ENCODE measurements at places on chromosomes 3 and 15.

DNA sequence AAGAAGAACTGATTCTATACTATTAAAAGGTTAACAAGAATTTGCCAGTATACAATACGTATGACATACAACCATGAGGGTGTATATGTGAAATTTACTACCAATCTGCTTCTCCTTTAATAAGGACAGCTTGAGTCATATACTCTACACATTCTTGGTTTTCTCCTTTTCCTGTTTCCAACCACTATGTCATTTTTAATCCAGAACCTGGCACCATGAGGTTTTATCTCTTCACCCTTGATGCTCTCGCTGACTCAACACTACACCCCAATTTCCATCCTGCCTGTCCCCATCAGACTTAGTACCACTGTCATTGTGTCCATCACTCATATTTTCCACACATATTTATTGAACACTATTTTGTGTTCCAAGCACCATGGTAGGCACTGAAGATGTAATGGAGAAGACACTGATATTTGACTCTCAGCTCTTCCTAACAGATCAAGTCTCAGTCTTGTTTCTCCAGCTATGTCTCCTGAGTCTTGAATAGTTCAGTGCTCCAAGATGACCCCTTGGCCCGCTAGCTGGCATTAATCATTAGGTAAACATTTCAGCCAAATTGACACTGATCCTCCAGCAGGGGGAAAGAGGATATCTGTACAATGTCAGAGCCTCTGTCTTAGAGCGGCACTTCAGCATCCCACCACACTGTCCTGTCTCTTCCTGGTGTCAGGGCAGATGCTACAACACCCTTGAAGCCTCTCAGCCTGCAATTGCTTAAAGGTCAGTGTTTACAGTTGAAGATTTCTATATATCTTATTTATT lies 11.2 kb upstream of the COL8A1 start:
- peak; percentile 76 for DNase-seq

- DNase-seq = no peak
These were observed 106.7 kb upstream of the THRB start for GRCh38 chr3:24601066-24601939.

DNA sequence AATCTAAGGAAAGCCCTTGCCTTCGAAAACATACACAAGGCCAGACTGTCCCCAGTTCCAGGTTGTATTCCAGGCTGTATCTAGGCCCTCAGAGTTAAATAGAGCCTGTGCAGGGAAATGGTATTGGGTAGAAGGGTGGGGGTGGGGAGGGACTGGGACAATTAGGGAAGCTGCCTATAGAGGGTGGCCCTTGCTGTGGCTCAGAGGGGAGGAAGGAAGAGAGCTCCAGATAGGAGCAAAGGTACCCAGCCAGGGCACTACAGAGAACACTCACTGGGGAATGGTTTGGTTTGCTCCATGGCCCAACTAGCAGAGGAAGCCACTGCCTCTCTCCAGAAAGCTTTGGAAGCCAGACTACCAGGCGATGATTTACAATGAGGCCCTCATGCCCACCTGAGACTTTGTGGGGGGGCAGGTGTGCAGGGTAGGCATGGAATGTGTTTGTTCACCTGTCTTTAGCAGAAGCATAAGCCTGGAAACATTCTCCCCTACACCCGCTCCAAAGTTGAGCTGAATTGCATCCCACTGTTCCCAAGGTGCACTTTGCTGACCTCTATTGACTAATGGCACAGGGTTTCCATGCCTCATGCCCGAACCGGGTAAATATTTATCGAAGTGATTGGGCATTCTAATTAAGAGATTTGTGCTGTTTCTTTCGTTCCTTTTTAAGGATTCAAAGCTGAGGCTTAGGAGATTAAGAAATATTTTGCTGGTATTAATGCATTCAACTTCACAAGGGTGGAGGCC lies 6.3 kb upstream of the TLE3 start:
- DNase-seq = no peak

DNA sequence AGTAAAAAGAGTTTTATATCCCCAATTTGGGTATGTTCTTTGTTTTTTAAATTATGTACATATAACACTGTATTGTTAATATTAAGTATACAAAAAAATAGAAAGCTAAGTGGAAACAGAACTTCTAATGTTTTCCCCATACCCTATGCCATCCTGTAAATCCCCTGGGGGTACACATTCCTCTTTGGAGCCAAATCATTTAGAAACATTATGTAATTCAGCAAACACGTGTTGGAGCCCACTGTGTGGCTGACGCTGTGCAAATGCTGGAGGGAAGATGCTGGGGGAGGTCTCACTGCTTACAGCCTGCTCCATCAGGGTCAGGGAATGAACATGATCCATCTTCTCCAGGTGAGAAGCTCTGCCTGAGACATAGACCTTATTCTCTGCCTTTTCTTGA lies 52.8 kb downstream of the CRTC3 start:
- peak; percentile 46 for DNase-seq

DNA sequence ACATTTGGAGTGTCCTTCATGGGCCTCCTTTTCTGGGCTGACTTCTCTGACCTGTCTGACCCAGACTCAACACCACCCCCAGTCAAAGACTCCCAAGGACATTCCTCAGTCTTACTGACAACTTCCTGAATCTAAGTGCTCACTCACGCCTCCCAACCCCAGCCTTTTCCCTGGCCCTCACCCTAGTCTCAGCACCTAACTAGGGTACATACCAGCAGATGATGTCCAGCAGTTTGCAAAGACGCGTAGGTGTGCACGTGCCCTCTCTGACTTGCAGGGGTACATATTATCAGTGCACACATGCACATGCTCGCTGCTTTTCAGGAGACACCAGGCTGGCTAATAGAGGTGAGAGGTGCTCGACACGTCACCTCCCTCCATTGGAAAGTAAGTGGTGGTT lies 38.7 kb upstream of the SLCO2A1 start:
- DNase-seq = no peak

GRCh38 chr3:153160451-153161137 lies 1.4 kb upstream of the RAP2B start:
- peak; percentile 87 for DNase-seq

GRCh38 chr3:77411334-77411733 lies 371.4 kb downstream of the ROBO2 start:
- no peak for DNase-seq

DNA sequence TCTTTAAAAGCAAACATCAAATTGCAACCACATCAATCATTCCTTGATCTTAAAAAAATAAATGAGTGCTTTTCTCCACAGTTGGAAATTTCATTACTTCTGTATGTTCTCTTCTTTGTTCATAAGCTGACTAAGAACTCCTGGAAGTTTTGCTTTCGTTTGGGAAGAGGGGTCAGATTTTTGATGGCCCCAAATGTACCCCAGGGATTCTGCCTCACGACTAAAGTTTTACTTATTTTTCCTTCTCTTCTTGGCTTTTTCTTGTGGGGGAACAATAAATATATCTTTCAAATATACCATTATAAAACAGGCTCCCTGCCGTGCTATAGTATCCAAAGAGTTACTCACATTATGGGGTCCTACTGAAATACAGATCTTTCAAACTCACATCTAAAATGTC lies 215.0 kb upstream of the CDIN1 start:
- no peak for DNase-seq

- DNase-seq = no peak
These were observed 9.1 kb downstream of the MCTP2 start for GRCh38 chr15:94240480-94240879.

DNA sequence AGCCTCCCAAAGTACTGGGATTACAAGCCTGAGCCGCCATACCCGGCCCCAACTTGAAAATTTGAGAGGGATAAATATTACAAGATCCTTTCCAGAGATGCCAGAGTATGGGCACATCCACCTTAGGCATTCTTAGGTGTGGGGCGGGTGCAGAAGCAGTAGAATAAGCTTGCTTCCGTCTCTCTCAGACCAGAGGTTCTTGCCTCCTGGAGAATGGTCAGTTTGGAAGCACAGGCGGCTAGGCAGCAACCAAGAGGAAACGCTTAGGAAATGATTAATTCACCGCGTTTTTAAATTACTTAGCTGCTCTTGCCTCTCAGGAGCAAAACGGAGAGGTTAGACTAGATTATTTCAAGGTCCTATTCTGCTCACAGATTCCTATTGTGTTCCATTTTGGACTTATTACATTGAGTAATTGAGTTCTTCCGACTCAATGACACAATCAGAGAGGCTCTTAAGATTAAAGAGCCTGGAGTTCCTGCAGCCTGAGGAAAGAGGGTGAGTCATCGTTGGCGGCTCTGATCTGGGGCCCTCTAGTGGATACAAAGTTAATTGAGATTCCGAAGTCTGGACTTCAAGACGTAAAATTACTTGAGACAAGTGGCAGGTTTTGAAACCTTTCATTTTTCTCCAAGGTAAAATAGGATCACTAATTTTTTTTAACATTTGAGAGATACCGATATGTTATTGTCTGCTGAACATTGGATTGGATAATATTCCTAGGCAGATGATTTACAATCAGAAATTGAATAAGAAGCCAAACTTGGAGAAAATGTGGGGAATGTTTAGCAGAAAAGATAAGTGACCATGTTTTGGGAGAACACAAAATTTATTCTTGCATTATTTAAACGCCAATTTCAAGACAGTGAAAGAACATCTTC lies 5.8 kb upstream of the TOPAZ1 start:
- peak; percentile 80 for DNase-seq

- peak; percentile 3 for DNase-seq
These were observed 163.7 kb downstream of the MOBP start for GRCh38 chr3:39631136-39631535.

- DNase-seq = no peak
These were observed 178.8 kb downstream of the MEIS2 start for GRCh38 chr15:36921484-36922091.

DNA sequence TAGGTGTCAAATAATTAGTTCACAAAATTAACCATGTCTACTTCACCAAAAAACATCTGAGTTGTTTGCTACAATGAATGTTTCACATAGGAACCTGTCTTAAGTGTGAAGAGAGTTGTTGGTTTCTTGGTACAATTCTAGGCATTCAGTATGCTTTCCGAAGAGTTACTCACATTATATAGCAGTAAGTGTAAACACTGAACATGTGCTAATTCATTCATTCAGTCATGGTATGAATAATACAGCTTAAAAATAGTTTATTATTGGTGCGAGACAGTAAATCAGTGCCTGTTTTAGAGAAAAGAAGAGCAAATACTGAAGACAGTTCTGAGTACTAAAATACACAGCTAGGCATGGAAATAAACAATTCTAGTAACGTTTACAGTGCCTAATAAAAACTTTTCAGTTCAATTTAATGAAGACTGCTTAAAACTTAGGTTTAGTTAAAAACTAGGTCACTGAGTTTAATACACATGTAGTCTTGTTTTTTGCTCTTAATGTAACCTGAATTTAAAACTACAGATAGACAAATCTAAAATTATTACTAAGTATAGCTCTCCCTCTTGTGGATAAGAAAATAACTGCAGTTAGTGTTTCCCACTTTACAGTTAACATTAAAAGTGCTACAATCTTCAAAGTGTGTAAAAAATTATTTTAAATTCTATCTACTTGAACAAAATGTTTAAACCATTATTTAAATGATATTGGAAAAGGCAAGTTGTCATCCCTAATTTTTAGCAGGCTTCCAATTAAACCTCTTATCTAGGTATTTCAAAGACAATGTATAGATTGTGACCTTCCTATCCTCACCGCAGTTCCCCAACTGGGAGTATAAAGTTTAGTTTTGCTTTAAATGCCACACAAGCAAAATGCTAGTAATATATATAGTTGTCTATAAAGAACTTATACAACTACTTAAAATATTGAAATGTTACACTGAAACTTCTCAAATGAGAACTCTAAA lies 20.1 kb upstream of the ZCWPW2 start:
- peak; percentile 23 for DNase-seq

GRCh38 chr3:97863031-97863430 lies 41.2 kb downstream of the CRYBG3 start:
- no peak for DNase-seq

GRCh38 chr15:35323141-35323540 lies 222.8 kb downstream of the DPH6 start:
- no peak for DNase-seq

DNA sequence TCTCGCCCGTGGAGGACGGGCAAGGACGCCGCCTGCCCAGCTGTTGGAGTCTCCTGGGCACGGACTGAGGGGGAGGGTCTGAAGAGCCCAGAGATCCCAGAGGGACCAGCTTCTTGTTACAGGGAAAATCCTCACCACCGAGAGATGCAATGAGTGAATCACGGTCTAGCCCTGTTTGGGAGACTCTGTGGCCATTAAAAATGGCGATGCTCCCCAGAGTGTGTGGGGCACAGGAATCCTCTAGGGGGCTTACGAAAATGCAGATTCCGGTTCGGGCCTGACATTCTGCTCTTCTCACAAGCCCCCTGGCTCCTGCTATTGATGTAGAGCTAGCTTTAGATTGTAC lies 35.5 kb upstream of the EPHB3 start:
- DNase-seq = no peak

- peak; percentile 71 for DNase-seq
These were observed 45.7 kb downstream of the WDR76 start for GRCh38 chr15:43872416-43873020.

- no peak for DNase-seq
These were observed 58.8 kb downstream of the RNF13 start for GRCh38 chr3:149871855-149872254.

- DNase-seq = peak; percentile 14
These were observed 152.4 kb downstream of the LEKR1 start for GRCh38 chr3:156978481-156978961.

DNA sequence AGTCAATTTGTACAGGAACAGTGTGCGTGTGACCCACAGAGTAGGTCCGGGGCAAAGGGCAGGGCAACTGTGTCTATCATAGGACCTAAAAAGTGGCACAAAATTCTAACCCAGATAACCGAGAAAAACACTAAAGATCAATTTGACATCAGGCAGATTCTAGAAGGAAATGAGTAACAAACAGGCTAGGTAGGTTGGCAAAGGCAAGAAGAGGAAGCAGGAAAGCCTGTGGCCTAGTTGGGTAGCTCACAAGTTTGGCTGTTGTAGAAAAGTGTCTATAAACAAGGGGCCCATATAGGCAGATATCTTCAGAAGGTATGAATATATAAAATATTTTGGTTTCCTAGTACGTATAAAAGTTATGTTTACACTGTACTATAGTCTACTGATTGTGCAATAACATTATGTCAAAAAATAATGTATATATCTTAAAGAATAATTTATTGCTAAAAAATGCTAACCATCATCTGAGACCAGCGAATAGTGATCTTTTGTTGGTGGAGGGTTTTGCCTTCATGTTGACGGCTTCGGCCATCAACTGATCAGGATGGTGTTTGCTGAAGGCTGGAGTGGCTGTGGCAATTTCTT lies 13.3 kb upstream of the OR5K1 start:
- DNase-seq = no peak

- no peak for DNase-seq
These were observed 1248.4 kb downstream of the NSUN3 start for GRCh38 chr3:95311272-95311671.

- no peak for DNase-seq
These were observed 8.8 kb upstream of the OCA2 start for GRCh38 chr15:28107904-28108275.

DNA sequence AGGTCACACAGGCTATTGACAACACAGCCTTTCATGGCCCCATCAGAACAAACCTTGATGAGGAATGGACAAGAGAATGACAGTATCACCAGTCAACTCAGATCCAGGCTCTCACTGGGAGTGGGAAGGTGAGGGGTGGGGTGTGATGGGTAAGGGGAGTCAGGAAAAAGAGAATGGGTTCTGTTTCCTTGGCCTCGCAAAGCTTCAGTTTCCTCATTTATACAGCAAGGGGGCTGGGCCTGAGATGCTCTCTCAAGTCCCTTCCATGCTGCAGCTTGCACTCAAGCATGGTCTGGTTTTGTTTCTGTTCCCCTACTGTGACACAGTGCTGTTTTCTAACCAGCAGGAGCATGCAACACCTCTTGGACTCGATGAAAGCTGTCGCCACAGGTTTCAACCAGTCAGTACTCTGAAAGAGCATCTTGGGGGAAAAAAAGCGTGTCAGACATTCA lies 65.7 kb upstream of the IL12A start:
- DNase-seq = no peak

- no peak for DNase-seq
These were observed 116.9 kb upstream of the NMNAT3 start for GRCh38 chr3:139794469-139795265.
